ENCODE measurements at places on chromosomes 12 and 14.

DNA sequence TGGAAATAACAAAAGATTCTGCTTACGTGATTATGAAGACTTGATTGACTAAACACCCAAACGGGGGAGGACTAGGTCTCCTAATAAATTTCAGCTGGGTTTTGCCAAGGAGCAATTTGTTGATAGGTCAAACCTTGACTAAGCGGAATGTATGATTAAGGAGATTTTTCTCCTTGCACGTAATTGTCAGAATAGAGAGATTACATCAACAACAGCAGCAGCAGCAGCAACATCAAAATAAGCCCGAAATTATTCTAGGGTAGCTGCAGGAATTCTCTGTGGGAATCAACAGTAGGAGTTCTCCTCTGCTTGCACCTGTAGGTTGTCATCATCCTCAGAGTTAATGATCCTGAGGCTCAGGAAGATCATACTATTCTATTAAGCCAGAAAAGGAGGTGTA, 10.2 kb downstream of the ELK3 start:
- DNase-seq: no peak

- peak; percentile 16 for DNase-seq
Measured at GRCh38 chr14:70881549-70882177, 25.6 kb upstream of the PCNX1 start.

- peak; percentile 1 for DNase-seq
Measured at GRCh38 chr14:59301354-59301753, 112.9 kb downstream of the DAAM1 start.

DNA sequence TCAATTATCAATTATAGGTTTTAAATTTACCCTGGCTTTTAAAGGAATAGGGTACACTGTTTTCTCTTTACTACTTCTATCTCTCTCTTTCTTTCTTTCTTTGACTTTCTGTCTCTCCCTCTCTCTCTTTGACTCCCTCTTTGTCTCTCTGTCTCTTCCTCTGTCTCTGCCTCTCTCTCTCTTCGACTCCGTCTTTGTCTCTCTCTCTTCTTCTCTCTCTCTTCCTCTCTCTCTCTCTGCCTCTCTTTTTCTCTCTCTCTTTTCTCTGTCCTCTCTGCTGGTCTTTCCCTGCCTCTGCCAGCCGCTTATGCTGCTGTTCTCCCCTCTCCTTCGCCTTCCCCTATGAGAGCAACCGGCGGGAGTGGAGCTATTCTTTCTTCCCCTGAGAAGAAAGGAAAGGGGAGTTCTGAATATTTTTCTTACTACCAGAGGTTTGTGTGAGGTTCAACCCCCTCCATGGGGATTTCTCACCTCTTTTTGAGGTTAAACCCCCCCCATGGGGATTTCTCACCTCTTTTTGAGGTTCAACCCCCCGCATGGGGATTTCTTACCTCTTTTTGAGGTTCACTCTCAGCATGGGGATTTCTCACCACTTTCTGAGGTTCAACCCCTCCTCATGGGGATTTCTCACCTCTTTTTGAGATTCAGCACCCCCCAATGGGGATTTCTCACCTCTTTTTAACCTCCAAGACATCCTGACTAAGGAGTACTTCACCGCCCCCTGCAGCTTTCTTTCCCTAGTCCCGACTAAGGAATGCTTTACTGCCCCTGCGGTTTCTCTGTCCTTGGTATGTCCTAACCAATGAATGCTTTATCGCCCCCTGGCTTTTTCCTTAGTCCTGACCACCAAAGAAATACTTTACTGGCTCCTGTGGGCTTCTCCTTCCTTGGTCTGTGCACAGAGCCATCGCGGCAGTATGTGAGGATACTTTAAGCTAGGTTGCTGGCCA, 27.4 kb upstream of the DDHD1 start:
- DNase-seq: peak; percentile 8

GRCh38 chr14:94052662-94053061, 26.5 kb downstream of the OTUB2 start:
- no peak for DNase-seq

GRCh38 chr14:101022121-101022520, 118.6 kb upstream of the RTL1 start:
- DNase-seq: no peak

DNA sequence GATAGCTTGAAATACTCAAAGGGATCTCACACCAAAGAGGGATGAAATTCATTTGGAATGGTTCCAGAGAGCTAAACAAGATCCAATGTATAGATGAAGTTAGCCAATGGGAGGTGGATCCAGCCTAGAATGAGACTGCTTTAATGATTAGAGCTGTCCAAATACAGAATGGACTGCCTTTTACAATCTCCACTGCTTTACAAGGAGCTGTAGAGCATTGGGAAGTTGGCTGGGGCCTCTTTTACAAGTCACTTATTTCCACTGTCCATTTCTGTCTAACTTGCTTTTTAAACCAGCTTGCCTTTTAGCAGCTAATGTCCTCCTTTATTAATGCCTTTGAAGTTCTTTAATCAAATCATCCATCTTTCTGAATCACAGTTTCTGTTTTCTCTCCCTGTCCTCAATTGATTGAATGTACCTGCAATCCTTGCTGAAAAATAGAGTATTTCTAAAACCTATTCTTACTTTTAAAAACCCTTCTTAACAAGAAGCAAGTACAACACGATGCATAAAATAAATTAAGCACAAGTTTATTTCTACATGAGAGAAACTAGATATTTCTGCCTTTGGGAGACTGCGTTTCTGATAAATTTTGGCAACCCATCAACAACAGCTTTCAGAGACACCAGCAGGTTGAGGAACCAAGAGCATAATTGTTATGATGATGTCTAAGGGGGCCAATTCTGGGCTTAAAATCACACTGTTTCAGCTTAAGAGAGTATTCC, 3.4 kb upstream of the ATP2A2 start:
- DNase-seq: no peak

DNA sequence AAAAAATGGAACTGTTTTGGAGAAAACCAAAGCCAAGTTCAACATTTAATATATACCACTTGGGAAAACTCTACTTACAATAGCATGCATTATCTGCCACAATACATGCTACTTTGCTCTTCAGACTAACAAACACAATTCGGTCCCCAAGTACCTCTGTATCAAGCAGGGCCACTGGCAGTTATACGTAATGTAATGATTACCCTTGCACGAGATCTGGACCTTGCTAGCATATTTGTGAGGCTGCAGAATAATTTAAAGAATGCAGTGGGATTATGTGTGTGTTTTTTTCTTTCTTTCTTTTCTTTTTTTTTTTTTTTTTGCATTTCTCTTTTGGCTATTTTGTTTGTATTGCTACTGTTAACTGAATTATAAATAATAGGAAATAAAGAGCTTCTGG, 22.8 kb upstream of the PYGL start:
- DNase-seq: no peak

GRCh38 chr12:6863033-6863432, 4.3 kb upstream of the TPI1 start:
- no peak for DNase-seq

DNA sequence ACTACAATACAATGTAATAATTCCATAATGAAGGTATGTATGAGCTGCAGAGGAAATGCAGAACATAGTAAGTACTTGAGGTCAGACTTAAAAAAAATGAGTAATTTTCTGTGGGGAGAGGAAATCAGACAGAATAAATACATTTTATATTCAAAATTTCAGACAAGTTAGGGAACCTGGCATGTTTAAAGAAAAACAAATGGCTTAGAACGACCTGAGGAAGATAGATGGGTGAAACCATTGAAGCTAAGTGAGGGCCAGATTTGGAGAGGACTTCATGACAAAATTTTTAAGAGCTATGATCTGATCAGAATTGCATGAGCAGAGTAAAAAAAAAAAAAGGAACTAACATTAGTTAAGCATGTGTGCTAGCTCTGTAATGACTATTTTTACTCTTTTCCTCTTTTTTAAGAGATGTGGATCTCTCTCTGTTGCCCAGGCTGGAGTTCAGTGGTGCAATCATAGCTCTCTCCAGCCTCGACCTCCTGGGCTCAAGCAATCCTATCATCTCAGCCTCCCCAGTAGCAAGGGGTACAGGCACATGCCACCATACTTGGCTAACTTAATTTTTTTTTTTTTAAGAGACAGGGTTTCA, 157.6 kb upstream of the PDE3A start:
- no peak for DNase-seq

DNA sequence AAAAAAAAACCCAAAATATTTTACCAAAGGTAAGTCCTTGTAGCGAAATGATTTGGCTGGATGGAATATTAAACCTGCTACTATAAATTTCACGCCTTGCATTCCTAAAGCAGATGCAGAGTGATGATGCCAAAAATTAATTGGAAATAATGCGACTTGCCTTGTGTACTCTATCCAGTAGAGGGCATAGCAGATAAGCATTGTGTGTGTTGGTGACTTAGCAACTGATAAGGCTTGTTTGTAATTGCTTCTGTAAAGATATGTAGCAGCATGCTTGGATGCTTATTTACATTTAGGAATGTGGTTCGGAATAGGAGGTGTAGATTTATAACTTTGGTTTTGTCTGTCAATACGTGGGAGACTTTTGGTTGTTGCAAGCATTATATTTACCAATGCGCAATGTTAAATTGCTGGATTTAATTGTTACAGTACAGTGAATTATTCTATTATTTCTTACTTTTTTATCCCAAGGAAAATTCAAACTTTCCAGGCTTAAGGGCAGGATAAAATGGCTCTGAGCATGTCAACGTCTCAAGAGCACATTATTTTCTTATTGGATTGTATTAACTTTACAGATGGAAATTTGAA, 80.5 kb downstream of the TMEM260 start:
- no peak for DNase-seq
